ENCODE measurements at places on chromosomes 16 and 17.

DNA sequence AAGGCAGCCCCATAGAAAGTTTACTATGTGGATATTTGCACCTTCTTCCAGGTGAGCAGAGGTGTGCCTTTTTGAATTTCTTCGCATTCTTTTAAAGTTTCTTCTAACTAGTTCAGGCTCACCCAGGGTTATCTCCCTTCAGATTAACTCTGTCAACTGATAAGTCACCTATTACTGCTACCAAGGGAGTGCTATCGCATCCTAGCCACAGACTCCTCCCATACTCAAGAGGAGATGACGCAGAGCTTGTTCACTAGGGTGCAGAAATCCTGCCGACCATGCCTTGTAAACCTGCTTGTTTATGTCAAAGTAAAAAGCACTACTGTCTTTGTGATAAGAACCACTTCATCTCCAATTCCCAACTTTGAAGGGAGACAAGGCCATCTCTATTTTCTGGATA, 390.1 kb downstream of the RBFOX1 start:
- no peak for DNase-seq
- no peaks in the 10 kb centered on the region for H3K27me3 ChIP-seq
- H3K36me3 ChIP-seq, result no peaks in the 10 kb centered on the region
- H3K27ac ChIP-seq, result no peak overlapping the region

DNA sequence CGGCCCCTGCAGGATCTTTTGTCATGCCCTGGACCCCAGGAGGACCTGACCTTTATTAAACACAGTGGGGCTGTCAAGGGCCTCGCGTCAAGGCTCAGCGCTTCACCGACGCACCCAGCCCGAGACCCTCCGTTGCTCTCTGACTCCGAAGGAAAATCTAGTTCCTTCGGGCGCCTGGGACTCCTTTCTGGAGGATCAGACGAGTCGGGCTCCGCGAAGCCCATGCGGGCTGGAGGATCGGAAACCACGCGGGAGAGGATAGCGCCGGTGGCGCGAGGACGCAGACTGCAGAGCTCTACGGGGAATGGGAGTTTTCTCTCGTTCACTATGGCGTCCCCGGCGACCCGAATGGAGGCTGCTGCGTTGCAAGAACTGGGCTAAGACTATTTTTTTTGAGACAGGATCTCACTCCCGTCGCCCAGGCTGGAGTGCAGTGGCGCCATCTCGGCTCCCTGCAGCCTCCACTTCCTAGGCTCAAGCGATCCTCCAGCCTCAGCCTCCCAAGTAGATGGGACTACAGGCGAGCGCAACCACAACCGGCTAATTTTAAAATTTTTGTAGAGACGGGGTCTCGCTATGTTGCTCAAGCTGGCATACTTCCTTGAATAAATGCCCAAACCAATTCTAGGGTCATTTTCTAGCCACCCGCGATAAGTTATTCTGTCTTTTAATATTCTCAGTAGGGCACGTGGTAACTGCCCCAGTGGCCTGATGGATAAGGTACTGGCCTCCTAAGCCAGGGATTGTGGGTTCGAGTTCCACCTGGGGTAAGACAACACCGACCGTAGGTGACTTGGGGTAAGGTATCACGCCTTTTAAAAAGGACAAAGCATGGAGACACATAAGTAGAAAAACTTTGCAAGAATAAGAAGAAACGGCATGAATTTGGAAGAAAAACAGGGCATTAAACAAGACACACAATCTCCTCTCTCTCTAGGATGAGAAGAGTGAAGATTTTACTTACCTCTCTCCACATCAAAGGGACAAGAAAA, 5.5 kb downstream of the OR1F1 start:
- H3K4me1 ChIP-seq, result peaks cover 33% of the 10 kb centered on the region
- no peak overlapping the region for H3K27ac ChIP-seq
- DNase-seq, result no peak
- peaks cover 16% of the 10 kb centered on the region for H3K36me3 ChIP-seq
- H3K4me3 ChIP-seq, result no peak overlapping the region

- no peak for DNase-seq
- H3K27me3 ChIP-seq, result no peaks in the 10 kb centered on the region
- no peak overlapping the region for H3K27ac ChIP-seq
- no peaks in the 10 kb centered on the region for H3K4me1 ChIP-seq
Observed at GRCh38 chr16:55964923-55965475, 89.8 kb upstream of the CES5A start.

DNA sequence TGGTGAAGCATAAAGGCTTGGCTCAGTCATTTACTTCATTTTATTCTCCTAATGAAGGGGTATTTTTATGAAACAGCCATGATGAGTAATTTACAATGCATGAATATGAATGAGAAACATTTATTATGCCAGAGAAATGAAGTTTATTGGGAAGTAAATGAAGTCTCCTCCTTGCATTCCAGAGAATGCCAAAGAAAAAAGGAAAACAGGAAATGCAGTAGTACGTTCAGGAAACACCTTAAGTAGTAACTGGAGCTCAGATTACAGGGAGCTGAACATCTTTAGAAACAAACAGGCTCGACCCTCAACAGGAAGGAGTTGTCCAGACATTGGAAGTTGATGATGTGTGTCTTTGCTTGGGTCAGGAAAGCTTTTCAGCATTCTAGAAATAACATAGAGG, 4.6 kb downstream of the KRT34 start:
- peaks cover 6% of the 10 kb centered on the region for H3K27me3 ChIP-seq
- H3K27ac ChIP-seq, result no peak overlapping the region
- DNase-seq, result no peak
- no peaks in the 10 kb centered on the region for H3K36me3 ChIP-seq
- no peak overlapping the region for H3K4me3 ChIP-seq

GRCh38 chr16:74277974-74278373, 18.6 kb upstream of the PSMD7 start:
- no peak overlapping the region for H3K4me3 ChIP-seq
- H3K4me1 ChIP-seq, result peaks cover 6% of the 10 kb centered on the region
- H3K36me3 ChIP-seq, result no peaks in the 10 kb centered on the region
- no peak overlapping the region for H3K27ac ChIP-seq

- H3K27me3 ChIP-seq, result peaks cover 27% of the 10 kb centered on the region
- no peak overlapping the region for H3K27ac ChIP-seq
- no peaks in the 10 kb centered on the region for H3K4me1 ChIP-seq
- DNase-seq, result no peak
- no peak overlapping the region for H3K4me3 ChIP-seq
- H3K36me3 ChIP-seq, result no peaks in the 10 kb centered on the region
Observed at GRCh38 chr17:37671824-37672547, 28.7 kb upstream of the DDX52 start.

DNA sequence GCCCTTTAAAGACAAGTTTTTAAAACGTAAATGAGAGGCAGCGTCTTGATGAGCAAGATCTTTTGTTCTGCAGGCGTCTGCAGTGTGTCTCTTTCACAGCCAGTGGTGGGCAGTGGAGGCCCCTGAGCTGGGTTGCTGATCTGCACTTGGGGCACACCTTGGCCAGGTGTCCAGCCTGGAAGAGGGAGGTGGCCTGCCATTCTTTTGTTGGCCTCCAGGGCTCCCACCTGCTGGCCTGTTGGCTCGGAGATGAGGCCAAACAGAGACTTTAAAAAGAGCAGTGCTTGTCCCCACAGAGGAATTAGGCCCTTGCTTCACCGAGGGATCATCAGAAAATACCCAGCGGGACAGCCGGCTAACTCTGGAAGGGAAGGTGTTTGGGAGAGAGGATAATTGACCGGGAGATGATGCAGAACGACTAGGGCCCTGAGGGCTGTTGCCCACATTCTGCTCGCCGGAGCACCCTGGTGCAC, 145.9 kb upstream of the PLCG2 start:
- no peaks in the 10 kb centered on the region for H3K27me3 ChIP-seq
- DNase-seq, result no peak
- peaks cover 42% of the 10 kb centered on the region for H3K4me1 ChIP-seq
- peak overlapping the region; percentile 89 for H3K27ac ChIP-seq
- H3K4me3 ChIP-seq, result peak overlapping the region; percentile 22

GRCh38 chr16:84458606-84459532, 45.6 kb downstream of the MEAK7 start:
- H3K4me3 ChIP-seq, result no peak overlapping the region
- DNase-seq, result no peak
- peaks cover 33% of the 10 kb centered on the region for H3K36me3 ChIP-seq
- H3K4me1 ChIP-seq, result peaks cover 11% of the 10 kb centered on the region
- no peak overlapping the region for H3K27ac ChIP-seq

DNA sequence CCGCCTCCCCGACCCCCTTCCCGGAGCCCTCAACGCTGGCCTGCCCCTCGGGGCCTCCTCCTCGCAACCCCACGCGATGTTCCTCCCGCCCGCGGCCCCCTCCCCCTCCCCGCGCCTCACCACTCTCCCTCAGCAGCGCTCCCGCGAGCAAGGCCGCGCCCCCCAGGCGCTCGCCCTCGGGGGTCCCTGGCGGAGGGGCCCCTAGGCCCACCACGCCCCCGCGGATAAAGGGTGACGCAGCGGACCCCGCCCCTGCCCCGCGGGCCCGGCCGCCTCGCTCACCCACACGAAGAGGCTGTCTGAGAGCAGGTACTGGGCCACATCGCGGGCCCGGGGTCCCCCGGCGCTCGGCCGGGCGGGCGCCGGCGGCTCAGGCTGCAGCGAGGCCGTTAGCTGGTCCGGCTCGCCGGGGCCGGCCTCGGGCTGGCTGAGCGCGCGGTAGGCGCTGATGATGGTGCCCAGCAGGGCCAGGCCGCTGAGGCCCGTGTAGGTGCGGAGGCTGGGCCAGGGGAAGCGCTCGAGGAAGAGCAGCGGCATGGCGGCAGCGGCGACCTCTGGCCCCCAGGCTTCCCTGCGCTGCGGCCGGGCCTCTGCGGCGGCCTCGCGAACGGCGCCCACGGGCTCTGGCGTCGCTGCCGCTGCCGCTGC, 430 bp downstream of the AMFR start:
- H3K27ac ChIP-seq, result peak overlapping the region; percentile 81
- peak; percentile 64 for DNase-seq
- H3K36me3 ChIP-seq, result peaks cover 9% of the 10 kb centered on the region
- no peaks in the 10 kb centered on the region for H3K27me3 ChIP-seq
- H3K4me3 ChIP-seq, result peak overlapping the region; percentile 98

GRCh38 chr17:40810494-40810893, 10.7 kb upstream of the KRT28 start:
- DNase-seq, result no peak
- H3K27me3 ChIP-seq, result peaks cover 57% of the 10 kb centered on the region
- no peak overlapping the region for H3K27ac ChIP-seq
- H3K4me1 ChIP-seq, result no peaks in the 10 kb centered on the region

DNA sequence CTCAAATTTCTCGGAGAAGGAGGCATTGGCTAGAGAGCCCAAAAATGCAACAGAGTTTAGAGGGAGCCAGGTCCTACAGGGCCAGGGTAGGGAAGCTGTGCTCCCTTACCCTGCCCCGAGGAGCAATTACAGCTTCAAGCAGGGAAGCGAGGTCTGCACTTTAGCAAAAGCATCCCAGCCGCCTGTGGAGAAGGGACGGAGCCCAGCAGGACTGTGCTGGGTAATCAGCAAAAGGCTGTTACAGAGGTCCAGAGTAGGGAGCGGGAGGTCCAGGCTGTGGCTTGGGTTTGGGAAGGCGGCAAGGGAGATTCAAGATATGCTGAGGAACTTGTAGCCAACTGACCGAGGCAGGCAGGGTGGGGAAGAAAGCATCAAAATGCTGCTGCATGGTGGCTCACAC, 162.6 kb downstream of the TMEM132E start:
- H3K27ac ChIP-seq, result no peak overlapping the region
- no peak for DNase-seq
- H3K4me3 ChIP-seq, result no peak overlapping the region
- H3K36me3 ChIP-seq, result no peaks in the 10 kb centered on the region
- H3K4me1 ChIP-seq, result no peaks in the 10 kb centered on the region
- peaks cover 6% of the 10 kb centered on the region for H3K27me3 ChIP-seq

GRCh38 chr17:64155129-64155528, 25.2 kb upstream of the ERN1 start:
- H3K27me3 ChIP-seq, result no peaks in the 10 kb centered on the region
- H3K36me3 ChIP-seq, result peaks cover 24% of the 10 kb centered on the region
- H3K27ac ChIP-seq, result peak overlapping the region; percentile 21
- no peaks in the 10 kb centered on the region for H3K4me1 ChIP-seq

DNA sequence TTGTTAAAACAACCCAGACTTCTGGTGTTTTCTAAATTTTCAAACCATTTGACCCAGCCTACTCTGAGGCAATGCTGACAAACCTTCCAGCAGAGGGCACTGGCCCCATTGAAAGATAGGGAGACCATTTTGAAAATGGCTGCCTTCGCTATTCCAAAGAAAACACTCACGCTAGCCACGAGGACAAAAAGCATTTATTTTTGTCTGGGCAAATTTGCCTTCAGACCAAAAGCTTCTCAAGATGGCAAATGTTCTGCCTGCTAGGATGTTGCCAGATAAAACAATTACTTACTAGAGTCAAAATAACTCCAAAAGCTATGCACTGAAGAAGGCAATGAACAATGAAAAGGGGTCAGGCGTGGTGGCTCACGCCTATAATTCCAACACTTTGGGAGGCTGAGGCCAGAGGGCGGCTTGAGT, 296.7 kb upstream of the IRX5 start:
- peaks cover 4% of the 10 kb centered on the region for H3K27me3 ChIP-seq
- no peaks in the 10 kb centered on the region for H3K36me3 ChIP-seq
- H3K27ac ChIP-seq, result no peak overlapping the region
- H3K4me3 ChIP-seq, result no peak overlapping the region
- H3K4me1 ChIP-seq, result no peaks in the 10 kb centered on the region

GRCh38 chr16:64012166-64012565, 1109.7 kb downstream of the CDH11 start:
- H3K36me3 ChIP-seq, result no peaks in the 10 kb centered on the region
- H3K4me1 ChIP-seq, result no peaks in the 10 kb centered on the region
- no peak for DNase-seq
- H3K27me3 ChIP-seq, result no peaks in the 10 kb centered on the region

DNA sequence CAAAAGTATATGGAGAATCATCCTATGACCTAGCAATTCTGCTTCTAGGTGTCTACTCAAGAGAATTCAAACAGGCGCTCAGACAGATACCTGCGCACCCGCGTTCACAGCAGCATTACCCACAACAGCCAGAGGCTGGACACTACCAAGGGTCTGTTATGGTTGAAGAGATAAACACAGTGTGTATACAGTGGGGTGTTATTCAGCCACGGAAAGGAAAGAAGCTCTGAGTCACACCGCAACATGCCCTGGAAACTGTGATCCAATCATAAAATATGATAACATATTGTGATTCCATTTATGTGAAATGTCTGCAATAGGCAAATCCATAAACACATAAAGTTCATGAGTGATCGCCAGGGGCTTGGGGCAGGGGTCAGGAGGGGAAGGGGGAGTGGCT, 18.0 kb upstream of the JPH3 start:
- H3K4me1 ChIP-seq, result no peaks in the 10 kb centered on the region
- peaks cover 59% of the 10 kb centered on the region for H3K27me3 ChIP-seq
- no peak overlapping the region for H3K27ac ChIP-seq
- no peak for DNase-seq

- no peak for DNase-seq
- H3K27ac ChIP-seq, result no peak overlapping the region
- peaks cover 8% of the 10 kb centered on the region for H3K4me1 ChIP-seq
- H3K36me3 ChIP-seq, result no peaks in the 10 kb centered on the region
- H3K27me3 ChIP-seq, result peaks cover 64% of the 10 kb centered on the region
Observed at GRCh38 chr16:80932708-80933095, 74.0 kb downstream of the CMC2 start.

GRCh38 chr17:37702598-37702997, 42.3 kb downstream of the HNF1B start:
- no peak for DNase-seq
- peaks cover 76% of the 10 kb centered on the region for H3K27me3 ChIP-seq
- no peak overlapping the region for H3K4me3 ChIP-seq
- peaks cover 15% of the 10 kb centered on the region for H3K4me1 ChIP-seq
- H3K27ac ChIP-seq, result no peak overlapping the region
- H3K36me3 ChIP-seq, result no peaks in the 10 kb centered on the region

GRCh38 chr17:29379084-29379991, 10.8 kb upstream of the TAOK1 start:
- no peak for DNase-seq
- H3K36me3 ChIP-seq, result no peaks in the 10 kb centered on the region
- H3K4me1 ChIP-seq, result no peaks in the 10 kb centered on the region
- peaks cover 10% of the 10 kb centered on the region for H3K27me3 ChIP-seq
- no peak overlapping the region for H3K4me3 ChIP-seq
